Activated naive CD8-positive, alpha-beta T cell treated with anti-CD3 and anti-CD28 coated beads, Interleukin-2, amount 50 U/mL, for 16 hours (primary cell): ENCODE measurements at places on chromosomes 12 and 14.

GRCh38 chr14:78683981-78684380 is 513.8 kb downstream of the NRXN3 start:
- no peak for DNase-seq

DNA sequence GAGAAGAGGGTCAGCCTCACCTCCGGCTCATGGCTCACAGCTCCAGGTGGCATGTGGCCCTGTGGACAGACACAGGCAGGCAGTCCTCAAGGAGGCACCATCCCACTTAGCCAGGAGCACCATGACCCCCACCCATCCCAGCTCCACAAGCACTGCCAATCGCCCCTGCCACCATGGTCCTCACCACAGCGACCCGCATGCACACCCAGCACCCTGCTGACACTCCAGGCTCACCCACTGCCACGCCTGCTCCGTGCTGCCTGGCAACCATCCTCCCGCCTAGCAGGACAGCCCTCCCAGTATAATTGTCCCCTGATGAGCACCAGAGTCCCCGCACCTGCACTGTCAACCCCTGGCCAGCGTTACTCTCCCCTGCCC is 50.9 kb downstream of the TRPV4 start:
- no peak for DNase-seq

DNA sequence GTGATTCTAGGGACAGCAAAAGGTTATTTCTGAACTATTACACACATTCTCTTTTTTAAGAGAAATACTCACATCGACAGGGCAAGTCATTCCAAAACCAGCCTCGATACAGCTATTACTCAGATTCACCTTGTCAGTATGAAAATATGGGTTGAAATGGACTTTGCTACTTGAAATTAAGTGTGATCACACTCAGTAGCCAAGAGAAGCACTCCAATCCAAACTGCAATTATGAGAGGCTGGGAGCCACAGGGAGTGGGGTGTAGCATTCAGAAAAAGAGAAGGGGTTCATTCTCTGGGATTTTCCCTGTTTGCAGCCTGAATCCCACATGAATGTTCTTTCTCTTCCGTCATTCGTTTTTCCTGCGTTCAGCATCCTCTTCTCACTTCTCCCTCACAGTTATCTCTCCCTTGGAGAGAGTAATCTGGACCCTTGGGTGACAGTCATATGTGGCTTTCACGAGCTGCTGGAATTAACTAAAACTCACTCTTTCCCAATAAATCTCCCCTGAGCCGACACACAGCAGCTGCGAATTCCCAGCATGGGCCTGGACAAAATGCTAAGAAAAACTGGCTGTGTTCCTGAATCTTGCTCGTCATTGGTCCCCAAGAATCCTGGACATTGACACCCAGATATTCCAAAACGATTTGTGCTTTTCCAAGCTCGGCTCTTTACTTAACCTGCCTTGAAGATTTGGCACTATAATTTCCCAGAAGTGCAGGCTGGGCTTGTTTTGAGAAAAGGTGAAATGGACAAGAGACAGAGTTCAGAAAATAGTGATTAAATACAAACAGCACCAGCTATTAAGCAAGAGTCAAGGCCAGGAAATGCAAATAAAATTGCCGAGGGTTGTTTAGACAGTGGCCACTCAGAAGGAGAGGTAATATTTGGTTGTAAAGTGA is 199.5 kb upstream of the PLEKHG7 start:
- DNase-seq, result no peak

GRCh38 chr14:96718407-96718806 is 78.8 kb upstream of the VRK1 start:
- no peak for DNase-seq

GRCh38 chr14:83006121-83006670 is 1472.5 kb upstream of the SEL1L start:
- no peak for DNase-seq

DNA sequence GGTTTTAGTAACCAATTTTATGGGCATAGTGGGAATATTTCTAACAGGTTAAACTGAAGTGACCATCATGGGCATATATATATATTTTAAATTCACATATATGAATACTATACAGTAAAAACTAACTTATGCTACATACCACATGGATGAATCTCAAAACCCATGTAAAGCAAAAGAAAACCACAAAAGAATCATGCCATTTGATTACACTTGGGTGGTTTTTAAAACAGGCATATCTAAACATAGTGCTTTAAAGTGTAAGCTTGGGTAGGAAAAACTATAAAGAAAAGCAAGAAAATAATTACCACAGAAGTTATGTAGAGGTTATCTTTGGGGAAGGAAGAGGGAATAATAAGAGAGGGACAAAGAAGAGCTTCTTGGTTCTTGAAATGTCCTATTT is 326.1 kb downstream of the NAV3 start:
- no peak for DNase-seq

DNA sequence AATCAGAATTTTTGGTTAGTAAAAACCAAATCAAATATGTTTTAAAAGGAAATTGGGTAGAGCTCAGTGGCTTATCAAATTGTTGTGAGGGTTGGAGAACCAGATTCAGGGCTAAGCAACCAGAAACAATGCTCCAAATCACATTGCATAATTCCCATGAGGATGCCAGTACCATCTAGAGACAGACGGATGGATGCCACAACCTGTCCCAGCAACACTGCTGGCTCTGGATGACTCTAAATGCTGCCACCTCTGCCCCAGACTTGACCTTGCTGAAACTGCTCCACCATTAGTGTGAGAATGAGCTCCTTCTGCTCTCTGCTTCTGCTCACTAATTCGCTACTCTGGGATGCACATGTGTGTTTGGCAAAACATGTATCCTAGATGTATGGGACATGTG is 43.9 kb downstream of the FRS2 start:
- no peak for DNase-seq

- DNase-seq, result no peak
Measured at GRCh38 chr12:103139876-103140275, 182.4 kb downstream of the ASCL1 start.

GRCh38 chr14:54814076-54814475 is 88.5 kb downstream of the GCH1 start:
- no peak for DNase-seq

GRCh38 chr12:4279198-4279690 is 5.7 kb downstream of the CCND2 start:
- no peak for DNase-seq

DNA sequence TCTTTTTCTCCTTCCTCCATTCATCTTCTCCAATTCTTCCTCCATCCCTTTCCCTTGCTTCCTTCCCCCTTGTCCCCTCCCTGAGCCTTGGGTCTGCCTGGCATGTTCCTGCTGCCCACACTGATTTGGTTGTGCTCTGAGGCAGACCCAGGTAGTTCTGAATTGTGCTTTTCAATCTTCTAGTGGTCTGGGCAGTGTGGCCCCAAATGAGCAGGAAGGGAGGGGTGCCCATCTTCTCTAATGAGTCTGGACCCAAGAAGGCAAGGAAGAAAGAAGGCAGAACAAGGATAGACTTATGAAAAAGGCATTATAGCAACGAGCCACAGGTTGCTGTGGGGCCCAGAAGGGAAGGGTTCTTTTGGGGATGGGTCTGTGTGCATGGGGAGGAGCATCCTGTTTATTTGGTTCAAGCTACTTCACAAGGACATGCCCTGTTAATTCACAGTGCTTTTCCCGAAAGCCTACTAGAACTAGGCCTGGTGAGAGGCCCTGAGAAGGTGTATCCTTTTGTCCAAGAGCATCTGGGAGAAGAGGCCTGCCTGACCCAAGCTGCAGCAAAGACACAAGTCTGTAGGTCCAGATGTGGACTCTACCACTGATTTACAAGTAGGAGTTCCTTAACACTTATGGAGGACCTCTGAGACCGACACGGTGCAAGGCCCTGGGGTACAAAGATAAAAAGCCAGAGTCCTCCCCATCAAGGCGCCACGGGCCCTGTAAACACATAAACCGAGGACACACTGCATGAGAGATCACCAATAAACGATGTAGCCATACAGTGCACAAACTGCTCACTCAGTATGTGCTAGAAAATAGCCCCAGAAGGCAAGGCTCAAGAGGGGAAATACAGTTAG is 1.1 kb upstream of the SUSD6 start:
- DNase-seq, result no peak

GRCh38 chr12:1071182-1071581 is 80.2 kb downstream of the ERC1 start:
- DNase-seq, result no peak

DNA sequence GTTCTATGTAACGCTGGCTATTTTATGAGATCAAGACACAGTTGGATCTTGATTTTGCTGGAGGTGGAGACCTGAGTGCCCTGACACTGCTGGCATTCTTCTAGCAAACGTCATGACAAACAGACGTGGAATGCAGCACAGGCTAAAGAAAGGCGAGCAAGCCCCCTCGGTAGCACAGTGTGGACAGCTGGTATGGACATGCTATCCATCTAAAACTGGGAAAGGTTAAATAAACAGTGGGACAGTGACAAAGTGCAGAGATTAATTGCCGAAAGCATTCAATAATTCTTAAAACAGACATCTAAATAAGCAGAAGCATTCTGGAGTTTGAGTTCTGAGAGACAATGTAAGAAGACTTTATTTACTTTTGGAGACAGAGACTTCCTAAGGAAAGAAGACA is 237.2 kb downstream of the FBXL14 start:
- no peak for DNase-seq

GRCh38 chr14:32635061-32635719 is 303.5 kb upstream of the NPAS3 start:
- no peak for DNase-seq

DNA sequence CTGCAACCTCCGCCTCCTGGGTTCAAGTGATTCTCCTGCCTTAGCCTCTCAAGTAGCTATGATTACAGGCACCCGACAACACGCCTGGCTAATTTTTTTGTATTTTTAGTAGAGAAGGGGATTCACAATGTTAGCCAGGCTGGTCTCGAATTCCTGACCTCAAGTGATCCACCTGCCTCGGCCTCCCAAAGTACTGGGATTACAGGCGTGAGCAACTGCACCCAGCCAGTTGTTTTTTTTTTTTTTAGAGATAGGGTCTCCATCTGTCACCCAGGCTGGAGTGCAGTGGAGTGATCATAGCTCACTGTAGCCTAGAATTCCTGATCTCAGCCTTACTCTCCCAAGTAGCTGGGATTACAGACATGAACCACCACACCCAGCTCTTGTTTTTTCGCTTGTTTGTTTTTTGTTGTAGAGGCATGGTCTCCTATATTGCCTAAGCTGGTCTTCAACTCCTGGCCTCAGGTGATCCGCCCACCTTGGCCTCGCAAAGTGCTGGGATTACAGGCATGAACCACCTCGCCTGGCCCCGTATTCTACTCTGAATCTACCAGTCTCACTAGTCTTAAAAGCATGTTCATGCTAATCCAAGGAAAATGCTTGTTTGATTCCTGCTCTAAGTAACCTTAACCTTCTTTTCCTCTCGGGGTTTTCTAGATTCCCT is 31.7 kb upstream of the STRN3 start:
- DNase-seq, result no peak

DNA sequence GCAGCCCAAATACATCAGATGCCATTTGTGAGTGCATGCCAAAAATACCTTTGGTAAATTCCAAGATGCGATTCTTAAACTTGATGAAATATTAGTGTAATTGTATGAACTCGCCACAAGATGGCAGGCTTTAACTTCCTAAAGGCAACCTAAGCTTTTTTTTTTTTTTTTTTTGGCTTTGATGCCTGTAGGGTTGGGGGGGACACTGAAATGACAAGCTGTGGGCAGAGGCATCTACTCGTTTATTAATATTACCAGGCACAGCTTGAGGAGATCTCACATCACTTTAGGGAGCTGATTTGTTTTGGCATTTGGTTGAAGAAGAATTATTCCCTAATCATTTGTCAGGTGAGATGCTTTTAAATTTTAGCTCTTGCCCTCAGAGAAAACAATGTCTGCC is 126.7 kb upstream of the CCDC196 start:
- DNase-seq, result no peak

DNA sequence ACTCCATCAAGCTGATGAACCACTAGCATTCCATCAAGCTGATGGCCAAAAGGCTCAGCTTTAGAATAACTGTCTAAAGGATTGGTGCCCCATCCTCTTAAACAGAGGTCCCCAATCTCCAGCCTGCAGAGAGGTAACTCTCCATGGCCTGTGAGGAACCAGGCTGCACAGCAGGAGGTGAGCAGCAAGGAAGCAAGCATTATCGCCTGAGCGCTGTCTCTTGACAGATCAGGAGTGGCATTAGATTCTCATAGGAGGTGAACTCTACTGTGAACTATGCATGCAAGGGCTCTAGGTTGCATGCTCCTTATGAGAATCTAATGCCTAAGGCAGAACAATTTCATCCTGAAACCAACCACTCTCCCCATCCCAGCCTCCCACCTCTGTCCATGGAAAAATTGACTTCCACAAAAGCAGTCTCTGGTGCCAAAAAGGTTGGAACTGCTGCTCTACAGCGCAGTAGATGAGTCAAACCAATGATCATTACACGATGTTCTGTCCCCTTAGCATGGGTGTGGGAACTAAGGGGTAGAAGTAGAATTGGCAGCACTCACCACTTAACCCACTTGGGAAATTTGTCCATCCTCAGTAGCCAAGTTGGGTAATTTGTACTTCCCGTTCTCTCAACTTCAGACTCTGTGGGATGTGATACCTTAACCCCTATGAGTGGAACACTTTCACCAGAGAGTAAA is 66.9 kb downstream of the ANKS1B start:
- no peak for DNase-seq

DNA sequence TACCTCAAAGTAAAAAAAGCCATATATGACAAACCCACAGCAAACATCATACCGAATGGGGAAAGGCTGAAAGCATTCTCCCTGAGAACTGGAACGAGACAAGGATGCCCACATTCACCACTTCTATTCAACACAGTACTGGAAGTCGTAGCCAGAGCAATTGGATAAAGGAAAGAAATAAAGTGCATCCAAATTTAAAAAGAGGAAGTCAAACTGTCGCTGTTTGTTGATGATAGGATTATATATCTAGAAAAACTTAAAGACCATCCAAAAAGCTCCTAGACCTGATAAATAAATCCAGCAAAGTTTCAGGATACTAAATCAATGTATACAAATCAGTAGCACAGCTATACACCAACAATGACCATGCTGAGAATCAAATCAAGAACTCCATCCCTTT is 5.2 kb downstream of the NDUFA12 start:
- DNase-seq, result no peak

DNA sequence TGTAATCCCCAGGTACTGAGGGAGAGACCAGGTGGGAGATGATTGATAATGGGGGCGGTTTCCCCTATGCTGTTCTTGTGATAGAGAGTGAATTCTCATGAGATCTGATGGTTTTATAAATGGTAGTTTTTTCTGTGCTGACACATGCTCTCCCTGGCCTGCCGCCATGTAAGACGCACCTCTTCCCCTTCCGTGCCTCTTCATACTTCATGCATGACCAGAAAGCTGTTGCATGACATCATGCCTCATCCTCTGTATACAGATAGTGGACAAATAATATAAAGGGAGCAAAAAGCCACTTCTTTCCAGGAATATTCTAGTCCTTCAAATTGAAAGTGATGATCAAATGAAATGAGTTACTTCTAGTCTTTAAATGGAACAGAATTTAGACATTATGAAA is 47.3 kb upstream of the LRIG3 start:
- DNase-seq, result no peak

DNA sequence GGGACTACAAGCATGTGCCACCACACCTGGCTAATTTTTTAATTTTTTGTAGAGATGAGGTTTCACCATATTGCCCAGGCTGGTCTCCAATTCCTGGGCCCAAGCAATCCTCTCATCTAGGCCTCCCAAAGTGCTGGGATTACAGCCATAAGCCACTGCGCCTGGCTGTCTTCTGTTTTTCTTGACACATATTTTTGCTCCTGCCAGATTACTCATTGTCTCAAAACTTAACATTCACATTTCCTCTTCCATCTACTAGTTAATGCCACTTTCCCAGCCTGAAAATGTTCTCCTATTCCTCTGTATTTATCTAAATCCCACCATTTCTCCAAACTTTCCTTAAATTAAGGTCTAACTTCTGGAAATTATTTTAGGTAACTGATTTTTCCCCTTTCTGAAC is 36.2 kb upstream of the KCNH3 start:
- DNase-seq, result no peak
